ENCODE measurements at places on chromosomes 3 and 15.

DNA sequence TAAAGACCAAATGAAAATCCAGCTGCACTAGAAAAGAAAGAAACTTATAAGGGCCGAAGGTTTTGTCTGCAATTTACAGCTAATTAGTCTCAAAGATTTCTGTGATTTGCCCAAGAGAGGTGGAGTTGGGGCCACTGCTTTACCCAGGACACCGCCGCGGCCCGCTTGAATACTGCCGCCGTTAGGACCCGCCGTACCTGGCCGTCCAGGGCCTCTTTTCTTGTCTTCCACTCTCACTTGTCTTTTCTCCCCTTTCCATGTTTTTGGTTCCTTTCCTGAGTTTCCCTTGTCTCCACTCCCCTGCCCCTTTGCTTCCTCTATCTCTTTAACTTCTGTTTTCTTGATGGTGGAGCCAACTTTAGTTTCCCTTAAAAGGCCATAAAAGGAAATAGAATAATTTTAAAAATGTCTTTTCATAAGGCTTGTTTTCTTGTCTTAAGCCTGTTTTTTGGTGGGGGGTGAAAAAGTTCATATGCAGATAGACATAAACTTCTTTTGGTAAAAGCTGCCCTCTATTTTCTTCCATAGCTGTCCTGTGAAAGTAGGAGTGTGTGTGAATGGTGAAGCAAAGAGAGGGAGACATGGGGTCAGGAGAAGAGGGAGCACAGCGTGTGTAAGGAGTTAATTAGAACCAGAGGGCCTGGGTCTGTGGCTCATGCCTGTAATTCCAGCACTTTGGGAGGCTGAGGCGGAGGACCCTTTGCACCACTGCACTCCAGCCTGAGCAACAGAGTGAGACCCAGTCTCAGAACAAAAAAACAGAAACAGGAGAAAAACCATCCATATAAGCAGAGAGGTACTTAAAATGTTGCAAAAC lies 16.0 kb upstream of the CCNL1 start:
- DNase-seq: no peak

DNA sequence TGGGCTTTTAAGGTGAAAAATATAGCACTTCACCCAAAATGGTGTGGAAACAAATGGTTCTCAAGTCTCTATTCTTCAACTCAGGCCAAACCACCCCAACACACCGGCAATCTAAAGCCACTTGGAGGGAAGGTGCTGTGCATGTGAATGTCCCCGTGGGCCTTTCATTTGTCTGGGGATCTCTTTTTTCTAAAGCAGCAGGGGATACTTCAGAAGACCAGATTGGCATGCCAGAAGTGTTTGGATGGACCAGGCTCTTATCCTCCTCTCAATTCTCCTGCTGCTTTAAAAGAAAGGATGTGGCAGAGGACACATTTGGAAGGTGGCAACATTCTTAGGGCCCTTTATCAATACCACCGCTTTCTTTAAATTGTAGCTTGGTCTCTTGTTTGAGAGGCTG lies 193.1 kb downstream of the MEIS2 start:
- no peak for DNase-seq

DNA sequence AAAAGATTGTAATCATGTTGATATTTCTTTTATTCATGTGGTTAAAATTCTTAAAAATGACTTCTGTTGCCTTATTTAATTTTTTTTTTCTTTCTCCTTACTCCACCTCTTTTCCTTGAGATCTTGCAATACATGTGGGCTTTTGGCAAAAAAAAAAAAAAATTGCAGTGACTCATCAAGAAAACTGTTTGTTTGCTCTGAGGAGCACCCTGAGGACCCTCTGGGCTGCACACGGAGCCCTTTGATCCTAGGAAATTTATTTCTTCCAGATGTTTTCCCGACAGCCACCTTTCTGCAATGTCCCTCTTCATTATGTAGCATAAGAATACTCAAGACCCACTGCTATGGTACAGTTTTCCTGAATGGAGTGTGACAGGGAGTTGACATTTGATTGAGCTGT lies 371.7 kb downstream of the ZBTB20 start:
- DNase-seq: no peak

DNA sequence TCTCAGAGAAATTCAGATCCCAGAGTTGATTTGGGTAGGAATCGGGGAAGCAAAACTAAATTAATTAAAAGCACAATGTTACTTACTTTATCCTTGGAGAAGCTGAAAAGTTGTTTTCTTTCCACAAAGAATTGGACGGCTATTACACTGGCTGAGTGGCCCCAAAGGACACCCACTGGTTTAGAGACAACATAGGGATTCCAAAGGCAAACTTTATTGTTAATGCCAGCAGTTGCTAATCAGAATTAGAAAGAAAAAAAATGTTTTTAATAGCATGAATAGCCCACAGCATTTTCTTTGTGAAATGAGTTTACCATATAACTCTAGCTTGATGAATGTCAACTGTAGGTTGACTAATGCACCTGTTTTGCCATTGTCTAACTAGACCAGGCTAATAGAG lies 51.7 kb downstream of the WDR49 start:
- DNase-seq: no peak

DNA sequence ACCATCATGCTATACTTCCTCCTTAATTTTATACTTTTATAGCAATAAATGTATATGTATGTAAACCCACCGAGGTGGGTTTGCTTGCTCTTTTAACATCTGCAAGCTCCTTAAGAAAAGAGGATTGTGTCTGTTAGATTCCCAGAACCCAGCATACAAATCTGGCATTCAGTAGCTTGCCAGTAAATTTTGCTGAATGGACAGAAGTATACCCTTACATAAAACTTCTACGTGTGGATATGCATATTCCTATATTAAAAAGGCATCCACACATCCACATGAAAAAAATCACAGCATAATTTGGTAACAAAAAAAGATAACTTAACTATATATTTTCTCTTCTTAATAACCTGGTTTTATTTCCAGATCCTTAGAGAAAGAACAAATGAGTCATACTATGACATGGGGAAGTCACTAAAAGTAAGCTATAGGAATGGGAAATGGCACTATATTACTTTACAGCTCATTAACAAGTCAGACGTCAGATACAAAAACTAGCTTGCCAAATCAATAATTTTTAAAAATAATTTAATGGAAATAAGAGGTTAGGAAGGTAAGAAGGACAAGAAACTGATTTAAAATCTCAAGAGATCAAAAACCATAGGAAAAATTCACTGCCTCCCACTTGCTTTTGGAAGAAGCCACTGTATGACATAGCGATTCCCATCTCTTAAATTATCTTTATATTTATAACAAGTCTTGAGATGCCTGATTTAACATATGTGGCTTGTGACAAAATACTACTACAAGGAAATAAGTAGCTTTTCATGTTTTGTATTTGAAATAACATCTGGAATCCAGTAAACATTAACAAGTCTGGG lies 68.7 kb downstream of the SUMF1 start:
- no peak for DNase-seq

DNA sequence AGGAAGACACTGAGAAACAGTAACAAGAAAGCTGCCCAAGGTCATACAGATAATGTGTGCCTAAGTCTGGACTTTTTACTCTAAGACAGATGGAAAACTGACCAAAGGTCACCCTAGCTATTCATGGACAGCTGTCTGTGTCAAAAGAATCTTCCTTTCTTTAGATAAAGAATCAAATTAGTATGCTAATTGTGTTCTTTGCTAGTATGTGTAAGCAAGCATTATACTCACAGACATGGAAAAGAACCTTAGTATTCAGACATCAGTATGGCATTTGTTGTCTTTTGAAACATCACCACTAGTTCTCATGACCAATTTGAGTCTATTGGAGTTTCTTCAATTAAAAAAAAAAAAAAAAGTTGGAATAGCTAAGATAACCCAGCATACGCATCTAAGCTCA lies 91.8 kb upstream of the SOX2 start:
- no peak for DNase-seq

GRCh38 chr3:13148561-13149329 lies 75.5 kb upstream of the IQSEC1 start:
- DNase-seq: no peak

GRCh38 chr15:58532126-58532525 lies 100.3 kb downstream of the LIPC start:
- no peak for DNase-seq

- no peak for DNase-seq
Observed at GRCh38 chr3:141223673-141224166, 7.9 kb upstream of the PXYLP1 start.

DNA sequence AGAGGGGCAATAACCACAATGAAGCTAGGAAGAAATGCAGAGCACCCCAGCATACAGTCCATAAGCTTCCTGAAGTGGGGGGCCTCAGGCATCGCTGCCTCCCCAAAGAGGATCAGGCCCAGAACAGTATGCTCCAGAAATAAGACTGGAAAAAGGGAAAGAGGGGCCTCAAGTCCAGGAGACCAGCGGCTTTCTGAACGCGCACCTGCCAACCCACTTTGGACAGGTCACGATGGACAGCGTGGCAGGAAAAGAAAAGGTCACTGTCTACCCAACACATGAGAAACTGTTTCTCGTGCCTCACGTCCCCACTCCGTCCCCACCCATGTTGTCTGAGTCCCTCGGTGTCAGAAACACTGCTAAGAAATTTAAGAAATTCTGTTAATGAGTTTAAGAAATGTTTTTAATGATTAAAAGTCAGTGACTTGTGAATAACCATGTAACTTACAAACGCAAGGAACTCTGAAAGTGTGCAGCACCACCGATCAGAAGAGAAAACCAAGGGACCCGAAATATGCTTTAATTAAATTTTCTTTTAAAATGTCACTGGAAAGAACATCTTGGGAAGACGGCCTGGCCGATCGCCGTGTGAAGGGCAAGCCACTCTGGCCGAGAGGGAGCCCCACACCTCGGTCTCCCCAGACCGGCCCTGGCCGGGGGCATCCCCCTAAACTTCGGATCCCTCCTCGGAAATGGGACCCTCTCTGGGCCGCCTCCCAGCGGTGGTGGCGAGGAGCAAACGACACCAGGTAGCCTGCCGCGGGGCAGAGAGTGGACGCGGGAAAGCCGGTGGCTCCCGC lies 1.7 kb upstream of the PPARG start:
- DNase-seq: no peak

GRCh38 chr3:171250444-171250843 lies 209.8 kb downstream of the TNIK start:
- DNase-seq: no peak

- DNase-seq: no peak
Observed at GRCh38 chr3:158652463-158652862, 8.1 kb downstream of the GFM1 start.

GRCh38 chr3:38136393-38136776 lies 542 bp downstream of the ACAA1 start:
- no peak for DNase-seq

DNA sequence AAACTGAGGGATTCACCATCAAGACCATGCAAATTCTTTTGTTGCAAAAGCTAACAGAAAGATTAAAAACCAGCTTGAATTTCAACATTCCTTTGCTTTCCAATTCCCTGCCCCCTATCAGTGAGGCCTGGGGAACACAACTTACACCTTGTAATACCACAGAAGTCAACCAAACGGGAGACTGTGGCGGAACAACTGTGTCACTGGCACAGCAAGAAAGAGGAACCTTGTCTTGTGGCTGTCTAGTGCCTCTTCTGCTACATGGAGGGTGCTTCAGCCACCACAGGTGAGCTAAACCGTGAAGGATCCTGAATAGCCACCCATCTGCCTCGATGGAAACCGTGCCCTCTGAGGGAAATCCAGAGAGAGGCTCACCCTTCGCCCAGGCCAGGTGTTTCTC lies 11.4 kb downstream of the CCDC12 start:
- no peak for DNase-seq

- no peak for DNase-seq
Observed at GRCh38 chr3:71512000-71512399, 71.5 kb downstream of the FOXP1 start.

GRCh38 chr15:34284937-34285336 lies 52.6 kb downstream of the SLC12A6 start:
- DNase-seq: no peak

- DNase-seq: no peak
Observed at GRCh38 chr15:79078763-79079410, 11.7 kb downstream of the RASGRF1 start.

GRCh38 chr3:54628888-54629441 lies 298.9 kb downstream of the LRTM1 start:
- no peak for DNase-seq

- DNase-seq: no peak
Observed at GRCh38 chr15:73902121-73903020, 23.9 kb upstream of the LOXL1 start.

DNA sequence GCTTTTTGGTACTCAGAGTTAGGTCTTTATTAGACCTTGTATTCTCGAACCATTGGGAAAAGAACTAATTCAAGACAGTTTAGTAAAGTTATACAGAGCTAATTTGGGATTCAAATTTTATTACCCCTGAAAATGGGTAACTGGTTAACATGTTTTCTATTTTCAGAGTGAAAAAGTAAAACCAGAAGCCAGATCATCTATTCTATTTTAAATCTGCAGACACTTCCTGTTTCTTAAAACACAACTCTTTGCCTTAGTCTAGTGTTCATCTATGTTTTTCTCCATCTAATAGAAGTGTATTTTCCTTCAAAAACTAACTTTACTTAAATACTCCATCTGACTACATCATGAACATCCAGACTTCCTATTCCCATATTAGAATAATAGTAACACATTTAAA lies 113.4 kb downstream of the CCNL1 start:
- DNase-seq: no peak

DNA sequence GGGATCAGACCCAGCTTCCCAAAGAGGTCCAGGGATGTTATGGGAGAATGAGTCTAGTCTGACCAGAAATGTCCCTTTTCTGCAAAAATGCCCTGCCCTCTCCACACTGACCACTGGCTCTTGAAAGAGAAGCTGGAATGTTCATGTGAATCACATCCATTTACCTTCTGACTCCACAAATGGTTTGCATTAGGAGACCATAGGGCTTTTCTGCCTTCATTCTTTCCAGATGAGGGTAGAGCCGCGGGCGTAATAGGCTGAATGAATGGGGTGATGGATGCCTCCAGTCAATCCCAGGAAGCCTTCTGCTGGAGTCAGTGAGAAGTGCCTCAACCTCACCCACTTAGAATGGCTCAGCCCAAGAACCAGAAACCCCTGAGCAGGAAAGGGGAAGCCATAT lies 47.2 kb upstream of the IREB2 start:
- no peak for DNase-seq

- DNase-seq: peak; percentile 56
Observed at GRCh38 chr3:50272911-50273688, 4.2 kb downstream of the SEMA3B start.

DNA sequence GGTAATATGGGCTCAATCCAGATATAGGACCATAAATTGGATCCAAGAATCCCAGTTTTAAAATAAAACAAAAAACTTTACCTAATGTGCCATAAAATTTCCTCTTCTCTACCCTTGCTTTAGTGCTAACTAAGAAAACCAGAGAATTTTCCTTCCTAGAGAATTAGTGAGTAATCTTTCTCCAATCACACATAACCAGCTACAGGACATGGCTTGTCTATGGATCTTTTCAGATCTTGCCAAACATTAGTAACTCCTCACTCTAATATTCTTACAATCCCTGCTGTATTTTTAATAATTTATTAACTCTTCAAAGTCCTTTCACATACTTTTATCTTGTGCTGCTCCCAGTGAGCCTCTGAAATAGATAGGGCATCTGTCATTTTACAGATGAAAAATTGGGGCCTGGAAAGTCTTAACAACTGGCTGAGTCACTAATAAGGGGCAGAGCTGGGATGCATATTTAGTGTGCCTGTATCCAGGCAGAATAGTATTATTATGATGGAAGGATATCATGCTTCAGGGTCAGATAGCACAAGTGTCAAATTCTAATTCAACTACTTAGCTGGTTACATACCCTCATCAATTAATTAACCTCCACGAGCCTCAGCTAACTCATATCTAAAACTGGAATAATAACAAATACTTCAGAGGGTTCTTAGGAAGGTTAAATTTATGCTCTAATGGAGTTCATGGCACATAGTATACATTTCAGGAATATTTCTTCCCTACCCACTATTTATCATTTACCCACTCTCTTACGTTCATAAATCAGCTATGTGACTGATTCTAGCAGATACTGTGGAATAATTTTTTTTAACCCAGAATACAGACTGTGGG lies 5.6 kb downstream of the ZBED2 start:
- DNase-seq: no peak

Measured in T-helper 22 cell (primary cell).